ENCODE measurements at places on chromosomes 7 and 10.
A peak's percentile ranks its signal among the peaks of the same experiment; 100 is the strongest.

- DNase-seq = no peak
Observed at GRCh38 chr10:8444630-8445029, 390.1 kb downstream of the GATA3 start.

GRCh38 chr7:100048680-100049079 is 894 bp upstream of the ZSCAN21 start:
- DNase-seq = no peak

DNA sequence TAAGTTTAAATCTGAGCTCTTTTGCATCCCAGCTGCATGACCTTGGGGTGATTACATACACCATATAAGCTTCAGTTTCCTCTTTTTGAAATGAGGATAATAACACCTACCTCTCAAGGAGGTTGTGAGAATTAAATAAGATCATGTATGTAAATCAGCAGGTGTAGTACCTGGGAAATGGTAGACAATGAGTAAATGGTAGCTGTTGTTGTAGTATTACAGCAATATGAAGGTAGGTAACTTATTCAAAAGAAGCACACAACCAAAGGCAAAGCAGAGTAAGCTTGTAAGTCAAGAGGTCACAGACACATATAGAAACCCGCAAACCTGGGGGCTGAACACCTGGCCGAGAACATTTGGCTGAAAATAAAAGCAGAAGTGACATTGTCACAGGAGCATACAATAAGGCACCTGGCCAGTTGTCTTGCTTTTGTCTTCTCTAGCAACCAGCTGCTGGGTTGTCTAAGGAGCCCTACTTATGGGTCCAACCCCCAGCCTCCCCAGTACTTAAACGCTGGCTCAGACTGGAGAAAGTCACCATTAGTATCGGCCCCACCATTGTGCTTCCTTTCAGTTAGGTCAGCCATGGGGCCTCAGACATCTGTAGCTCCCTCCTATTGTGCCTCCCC is 203.6 kb upstream of the MKLN1 start:
- DNase-seq = no peak

- DNase-seq = peak; percentile 81
Observed at GRCh38 chr7:39733881-39734632, 110.7 kb downstream of the RALA start.

DNA sequence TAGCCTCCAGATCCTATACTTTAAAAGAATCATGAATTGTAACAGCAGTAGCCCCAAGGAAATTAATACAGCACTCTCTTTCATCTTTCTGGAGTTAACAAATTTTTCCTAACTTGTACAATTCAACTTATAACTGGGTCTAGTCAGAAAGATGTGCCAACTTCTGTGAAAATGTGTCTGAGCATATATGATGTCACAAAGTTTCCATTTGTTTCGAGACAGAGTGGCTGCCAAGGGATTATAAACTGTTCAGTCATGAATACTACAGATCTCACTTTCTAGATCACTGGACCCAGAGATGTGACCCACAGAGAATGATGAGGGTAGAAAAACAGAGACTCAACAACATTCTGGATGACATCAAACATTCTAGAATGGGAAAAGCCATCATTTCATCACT is 249.2 kb upstream of the PHF14 start:
- no peak for DNase-seq

DNA sequence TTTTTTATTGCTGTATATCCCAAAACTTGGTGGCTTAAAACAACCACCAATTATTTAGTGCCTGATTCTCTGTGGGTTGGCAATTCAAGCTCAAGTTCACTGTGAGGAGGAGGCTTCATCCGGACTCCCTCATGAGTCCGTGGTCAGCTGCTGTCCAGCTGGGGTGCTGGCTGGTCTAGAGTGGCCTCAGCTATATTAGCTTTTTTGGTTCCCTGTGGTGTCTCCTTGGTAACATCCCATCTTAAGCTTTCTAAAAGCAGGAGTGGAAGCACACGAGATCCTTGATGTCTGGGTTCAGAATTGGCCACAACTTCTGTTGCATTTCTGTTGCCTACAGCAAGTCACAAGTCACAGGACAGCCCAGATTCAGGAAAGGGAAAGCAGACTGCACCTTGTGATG is 536.5 kb upstream of the FZD8 start:
- DNase-seq = no peak

GRCh38 chr7:109835577-109835976 is 1255.3 kb upstream of the LRRN3 start:
- no peak for DNase-seq

GRCh38 chr7:116571552-116571951 is 46.7 kb downstream of the CAV1 start:
- no peak for DNase-seq

DNA sequence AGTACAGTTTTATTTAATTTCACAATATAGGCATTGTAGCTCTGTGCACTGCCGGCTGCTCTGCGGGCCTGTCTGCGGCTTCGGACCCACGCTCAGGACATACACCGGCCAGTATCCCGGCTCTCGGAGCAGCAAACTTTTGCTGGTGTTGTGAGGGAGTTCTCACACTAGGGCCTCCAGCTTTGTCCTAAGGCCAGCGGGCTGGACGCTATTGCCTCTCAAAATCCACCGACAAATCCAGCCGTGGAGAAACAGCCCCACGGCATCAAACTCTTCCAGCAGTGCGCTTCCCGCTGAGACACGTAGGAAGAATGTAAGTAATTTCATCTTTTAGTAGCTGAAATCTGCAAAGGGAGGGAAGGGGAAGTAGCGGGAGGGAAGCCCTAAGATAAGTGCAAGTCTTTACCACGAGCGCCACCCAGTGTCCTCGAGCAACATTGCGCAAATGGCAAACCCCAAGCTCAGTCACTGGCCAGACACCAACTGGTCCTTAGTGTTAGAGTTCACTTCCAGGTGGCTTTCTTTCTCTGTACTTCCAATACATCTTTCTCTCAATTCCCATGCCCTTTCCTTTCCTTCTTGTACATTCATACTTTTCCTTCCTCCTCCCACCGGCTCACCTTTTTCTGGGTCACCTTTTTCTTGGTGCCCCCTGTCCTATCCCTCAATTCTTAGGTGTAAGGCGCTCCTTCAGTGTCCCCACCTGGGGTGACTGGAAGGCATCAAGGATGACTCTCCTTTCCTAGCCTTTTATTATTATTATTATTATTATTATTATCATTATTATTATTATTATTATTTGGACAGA is 3.0 kb upstream of the DLX5 start:
- DNase-seq = peak; percentile 89

DNA sequence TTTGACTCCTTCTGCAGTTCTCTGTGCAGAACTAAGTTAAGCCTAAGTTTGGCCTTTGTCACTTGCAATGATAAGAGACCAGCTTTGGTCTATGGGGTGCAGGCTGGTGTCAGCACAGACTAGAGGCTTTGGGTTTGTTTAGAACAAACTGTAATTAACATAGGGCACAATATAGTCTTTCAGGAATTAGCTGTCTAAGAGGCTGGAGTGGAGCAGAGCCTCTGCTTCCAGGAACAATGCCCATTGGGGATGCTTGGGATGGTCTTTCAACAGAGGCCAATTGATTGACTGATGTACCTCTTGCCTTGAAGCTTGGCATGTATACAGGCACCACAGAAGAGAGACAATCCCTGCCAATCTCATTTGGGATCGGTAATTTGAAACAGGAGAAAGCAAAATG is 4.7 kb downstream of the SUFU start:
- no peak for DNase-seq

GRCh38 chr7:113810080-113810744 is 108.6 kb downstream of the PPP1R3A start:
- DNase-seq = no peak

DNA sequence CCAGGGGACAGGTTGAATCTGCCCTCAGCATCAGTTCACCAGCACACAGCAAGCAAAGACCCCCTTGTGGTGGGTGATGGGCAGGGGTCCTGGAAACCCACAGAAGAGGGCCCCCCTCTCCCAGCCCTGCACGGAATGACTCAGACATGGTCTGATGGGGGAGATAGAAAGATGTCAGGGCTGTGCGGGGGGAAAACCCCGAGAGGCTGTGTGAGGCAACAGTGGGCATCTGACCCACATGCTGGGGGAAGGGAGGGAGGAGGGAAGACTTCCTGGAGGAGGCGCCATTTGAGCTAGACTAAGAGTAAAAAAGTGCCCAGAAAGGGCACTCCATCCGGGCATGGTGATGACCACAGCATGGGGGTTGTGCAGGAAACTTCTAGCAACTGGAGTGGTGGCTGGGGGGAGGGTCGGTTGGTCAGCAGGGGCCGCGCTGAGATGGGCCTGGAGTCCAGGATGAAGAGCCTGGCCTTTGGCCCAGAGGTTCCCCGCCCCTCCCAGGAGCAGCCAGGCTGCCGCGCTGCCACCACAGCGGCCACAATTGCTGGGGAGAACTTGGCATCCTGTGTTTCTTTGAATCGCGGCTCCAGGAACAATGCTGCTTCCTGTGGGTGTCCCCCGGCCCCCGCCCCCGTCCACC is 2.5 kb downstream of the LFNG start:
- peak; percentile 93 for DNase-seq

GRCh38 chr7:128170461-128170860 is 70.6 kb upstream of the LEP start:
- DNase-seq = no peak

DNA sequence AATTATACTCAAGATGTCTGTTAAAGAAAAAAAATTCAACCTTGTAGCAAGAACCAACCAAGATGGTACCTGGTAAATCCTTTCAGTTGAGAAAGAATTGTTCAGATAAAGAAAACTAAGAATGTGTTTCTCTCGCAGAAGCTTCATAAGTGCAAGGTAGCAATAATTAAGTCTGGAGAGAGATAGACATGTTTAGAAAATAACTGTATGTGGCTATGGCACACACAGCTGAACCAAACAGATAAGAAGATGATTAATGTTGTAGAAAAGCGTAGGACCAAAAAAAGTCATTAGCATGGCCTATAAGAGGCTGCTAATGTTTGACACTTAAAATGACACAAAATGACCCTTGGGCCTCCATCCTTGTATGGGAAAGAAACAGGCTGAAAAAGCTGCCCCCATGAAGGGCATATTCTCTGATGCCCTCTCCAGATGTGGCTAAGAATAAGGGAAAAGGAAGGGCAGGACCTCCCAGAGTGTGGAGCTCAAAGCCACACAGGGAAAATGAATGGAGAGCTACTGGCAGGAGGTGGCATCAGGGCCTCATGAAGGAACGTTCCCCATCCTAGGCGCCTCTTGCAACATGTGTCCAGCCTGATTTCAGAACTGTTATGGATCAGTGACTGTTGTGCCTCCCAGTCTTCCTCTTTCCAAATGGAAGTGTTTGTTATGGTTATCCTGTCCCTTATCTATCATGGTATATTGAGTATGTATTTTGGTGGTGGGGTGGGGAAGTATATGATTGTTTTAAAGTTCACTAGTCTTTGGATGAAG is 30.7 kb downstream of the TLL2 start:
- no peak for DNase-seq

- no peak for DNase-seq
Observed at GRCh38 chr7:6606866-6607583, 8.4 kb upstream of the ZNF853 start.

GRCh38 chr7:66687186-66687585 is 53.3 kb upstream of the RABGEF1 start:
- DNase-seq = no peak

- no peak for DNase-seq
Observed at GRCh38 chr7:153930696-153931095, 121.5 kb upstream of the DPP6 start.

DNA sequence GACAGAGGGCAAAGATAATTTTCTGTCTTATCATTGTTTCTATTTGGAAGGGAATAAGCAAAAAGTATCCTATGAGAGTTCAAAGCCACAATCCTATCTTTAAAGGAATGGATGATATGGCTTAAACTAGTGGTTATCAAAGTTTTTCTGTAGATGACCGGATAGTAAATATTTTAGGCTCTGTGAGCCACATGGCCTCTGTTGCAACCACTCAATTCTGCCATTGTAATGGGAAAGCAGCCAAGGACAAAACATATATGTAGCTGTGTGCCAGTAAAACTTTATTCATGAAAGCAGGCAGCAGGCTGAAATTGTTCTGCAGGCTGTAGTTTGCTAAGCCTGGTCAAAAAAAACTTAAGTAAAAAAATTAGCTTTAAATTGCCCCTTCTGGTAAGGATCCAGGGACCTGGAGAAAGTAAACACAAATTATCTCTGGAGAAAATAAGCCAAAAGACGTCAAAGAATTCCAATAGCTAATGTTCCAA is 73.3 kb downstream of the THSD7A start:
- no peak for DNase-seq

- DNase-seq = no peak
Observed at GRCh38 chr7:134691546-134692343, 45.1 kb downstream of the BPGM start.

DNA sequence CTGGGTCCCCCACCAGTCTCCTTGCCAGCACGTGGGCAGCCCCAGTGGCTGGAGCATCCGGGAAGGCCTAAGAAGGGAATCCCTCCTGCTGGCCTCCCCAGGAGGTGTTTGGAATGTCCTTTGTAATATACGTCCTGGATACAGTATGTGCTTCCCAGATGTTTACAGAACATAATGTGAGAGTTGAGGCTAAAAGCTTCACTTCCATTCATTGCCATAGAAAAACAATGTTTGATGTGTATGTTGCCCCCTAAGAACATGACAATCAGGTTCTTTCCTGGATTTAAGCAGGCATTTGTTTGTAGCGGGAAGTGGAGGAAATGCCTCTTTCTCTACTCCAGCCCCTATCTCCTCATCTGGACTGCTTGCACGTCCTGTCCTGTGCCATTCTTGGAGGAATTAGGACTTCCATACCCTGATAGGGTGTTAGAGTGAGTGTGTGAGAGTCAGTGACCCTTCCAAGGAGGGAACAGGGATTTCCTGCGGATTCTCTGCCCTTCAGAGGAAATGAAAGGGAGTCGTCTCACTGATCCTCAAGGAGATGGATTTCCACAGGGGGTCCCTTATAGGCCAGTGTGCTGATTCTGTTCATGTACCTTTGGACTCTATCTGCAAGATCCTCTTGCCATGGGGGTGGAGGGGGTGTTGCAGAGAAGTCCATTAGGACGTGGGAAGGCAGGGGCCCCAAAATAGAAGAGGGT is 1.2 kb downstream of the IGFBP1 start:
- DNase-seq = no peak

DNA sequence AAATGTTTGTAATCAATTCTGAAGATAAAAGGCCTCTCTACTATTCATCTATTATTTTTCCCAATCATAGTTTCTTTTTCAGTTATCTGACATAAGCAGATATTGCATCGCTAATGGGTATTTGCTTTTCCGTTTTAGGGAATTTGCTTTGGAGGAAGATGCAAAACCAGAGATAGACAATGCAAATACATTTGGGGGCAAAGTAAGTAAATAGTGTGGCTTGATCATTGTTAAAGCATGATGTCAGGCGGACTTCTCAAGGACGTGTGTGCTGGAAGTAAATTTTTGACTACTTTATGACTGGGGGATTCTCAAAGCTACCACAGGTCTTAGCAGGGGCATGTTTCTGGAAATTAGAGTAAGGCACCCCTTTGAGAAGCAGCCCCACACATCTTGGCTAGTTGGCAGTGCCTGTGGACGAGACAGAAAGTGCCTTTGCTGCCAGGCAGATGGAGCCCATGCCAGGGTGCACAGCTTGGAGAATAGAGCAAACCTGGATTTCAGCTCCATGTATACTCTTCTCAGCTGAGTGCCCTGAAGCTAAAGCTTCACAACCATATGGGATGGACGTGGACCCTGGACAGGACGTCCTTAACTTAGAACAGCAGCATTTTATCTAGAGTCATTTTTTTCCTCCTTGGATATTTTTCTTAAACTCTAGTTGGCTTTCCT is 68.6 kb downstream of the SRI start:
- no peak for DNase-seq

Measured in suppressor macrophage treated with lipopolysaccharide for 1 hour (primary cell).